NCI-H510A treated with DMSO at 0.1 percent for 48 hours (cell line): ENCODE measurements at places on chromosomes 4 and X.

DNA sequence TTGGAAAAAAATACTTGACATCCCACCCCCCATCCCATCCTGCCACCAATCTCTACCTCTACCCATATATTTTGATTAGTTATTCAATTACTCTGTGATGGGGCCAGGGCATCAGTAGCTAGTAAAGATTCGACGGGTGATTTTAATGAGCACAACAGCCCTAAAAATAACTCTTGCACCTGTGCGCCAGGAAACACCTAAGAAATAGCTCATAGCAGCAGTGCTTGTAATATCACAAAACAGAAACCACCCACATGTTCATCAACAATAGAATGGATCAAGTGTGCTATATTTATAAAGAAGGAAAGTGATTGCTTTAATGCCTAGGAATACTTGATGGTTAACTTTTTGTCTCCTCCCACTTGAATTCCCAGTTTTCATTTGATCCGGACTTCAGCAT is 225.6 kb upstream of the LCORL start:
- DNase-seq = no peak

DNA sequence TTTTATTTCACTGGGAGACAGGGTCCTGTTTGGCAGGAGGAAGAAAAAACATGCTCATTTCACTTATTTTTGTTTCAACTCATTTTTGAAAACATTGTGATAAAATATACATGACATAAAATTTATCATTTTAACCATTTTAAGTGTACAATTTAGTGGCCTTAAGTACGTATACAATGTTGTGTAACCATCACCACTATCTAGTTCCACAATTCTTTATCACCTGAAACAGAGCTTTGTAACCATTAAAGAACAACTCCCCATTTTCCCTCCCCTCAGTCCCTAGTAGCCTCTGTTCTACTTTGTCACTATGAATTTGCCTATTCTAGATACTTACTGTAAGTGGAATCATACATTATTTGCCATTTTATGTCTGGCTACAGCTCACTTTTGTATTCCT is 143.8 kb downstream of the GPAT3 start:
- DNase-seq = no peak

DNA sequence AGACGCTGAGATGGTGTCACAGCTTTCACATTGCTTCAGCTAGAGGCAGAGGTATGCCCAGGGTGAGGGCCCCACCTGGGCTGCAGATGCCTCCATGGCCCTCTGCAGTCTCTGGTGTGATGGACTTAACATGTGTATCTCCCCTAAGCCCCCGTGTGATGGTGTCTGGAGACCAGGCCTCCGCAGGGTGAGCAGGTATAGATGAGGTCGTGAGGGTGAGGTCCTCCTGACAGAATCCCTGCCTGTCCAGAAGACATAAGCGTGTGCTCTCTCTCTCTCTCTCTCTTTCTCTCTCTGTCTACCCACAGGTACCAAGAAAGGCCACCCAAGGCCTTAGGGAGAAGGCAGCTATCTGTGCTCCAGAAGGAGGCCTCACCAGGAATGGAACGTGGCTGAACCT is 50.9 kb downstream of the CPZ start:
- no peak for DNase-seq

GRCh38 chr4:21451032-21451431 is 497.5 kb downstream of the KCNIP4 start:
- DNase-seq = no peak

DNA sequence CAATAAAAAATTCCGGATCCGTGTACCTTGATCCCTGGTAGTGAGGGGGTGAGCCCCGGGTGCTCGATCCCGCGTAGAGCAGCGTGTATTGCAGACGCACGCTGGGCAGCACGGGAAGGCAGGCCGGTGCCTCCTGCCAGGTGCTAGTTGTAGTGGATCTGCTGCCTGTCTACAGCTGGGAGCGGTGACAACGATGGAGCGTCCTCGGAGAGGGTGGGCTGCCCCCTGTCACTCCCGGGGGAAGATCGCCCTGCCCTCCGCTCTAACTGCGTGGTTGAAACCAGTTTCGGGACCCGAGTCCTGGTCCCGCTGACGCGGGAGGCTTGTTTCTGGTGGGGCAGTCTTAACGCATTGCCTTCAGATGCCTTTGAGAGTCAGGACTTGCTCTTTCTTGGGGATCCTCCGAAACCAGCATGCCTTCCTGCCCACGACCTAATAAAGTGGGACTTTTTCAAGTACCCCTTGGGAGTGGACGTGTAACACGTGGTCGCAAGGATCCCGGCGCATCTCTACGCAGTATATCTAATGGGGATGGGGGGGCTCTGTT is 2.7 kb upstream of the NKX6-1 start:
- DNase-seq = no peak

DNA sequence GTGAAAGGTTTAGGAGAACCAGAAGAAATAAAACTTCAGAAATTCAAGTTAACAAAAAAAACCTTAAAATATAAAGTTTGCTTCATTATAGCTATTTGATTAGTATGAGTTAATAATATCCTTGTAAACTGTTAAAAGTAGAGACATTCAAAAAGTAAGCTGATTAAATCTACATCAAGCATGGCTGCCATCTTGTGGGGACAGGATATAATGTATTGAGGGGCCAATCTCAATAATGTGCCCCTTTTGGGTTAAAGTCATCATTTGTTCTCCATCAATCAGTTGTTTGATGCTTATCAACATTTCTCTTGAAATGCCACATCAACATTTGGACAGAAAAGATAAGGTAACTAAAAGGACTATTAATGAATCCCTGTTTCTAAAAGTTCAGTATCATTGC is 4.6 kb upstream of the GRID2 start:
- no peak for DNase-seq

GRCh38 chr4:15378062-15378461 is 49.8 kb upstream of the C1QTNF7 start:
- DNase-seq = no peak

DNA sequence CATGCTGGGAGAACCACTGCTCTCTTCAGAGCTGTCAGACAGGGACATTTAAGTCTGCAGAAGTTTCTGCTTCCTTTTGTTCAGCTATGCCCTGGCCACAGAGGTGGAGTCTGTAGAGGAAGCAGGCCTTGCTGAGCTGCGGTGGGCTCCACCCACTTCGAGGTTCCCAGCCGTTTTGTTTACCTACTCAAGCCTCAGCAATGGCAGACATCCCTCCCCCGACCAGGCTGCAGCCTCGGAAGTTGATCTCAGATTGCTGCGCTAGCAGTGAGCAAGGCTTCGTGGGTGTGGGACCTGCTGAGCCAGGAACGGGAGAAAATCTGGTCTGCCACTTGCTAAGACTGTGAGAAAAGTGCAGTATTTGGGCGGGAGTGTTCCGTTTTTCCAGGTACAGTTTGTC is 118.9 kb downstream of the SLC10A6 start:
- DNase-seq = no peak

GRCh38 chr4:2297606-2298531 is 36.0 kb upstream of the MXD4 start:
- no peak for DNase-seq

- DNase-seq = no peak
Measured at GRCh38 chr4:160846121-160846520, 1317.7 kb downstream of the FSTL5 start.
